ENCODE measurements at places on chromosomes 2 and 18.

DNA sequence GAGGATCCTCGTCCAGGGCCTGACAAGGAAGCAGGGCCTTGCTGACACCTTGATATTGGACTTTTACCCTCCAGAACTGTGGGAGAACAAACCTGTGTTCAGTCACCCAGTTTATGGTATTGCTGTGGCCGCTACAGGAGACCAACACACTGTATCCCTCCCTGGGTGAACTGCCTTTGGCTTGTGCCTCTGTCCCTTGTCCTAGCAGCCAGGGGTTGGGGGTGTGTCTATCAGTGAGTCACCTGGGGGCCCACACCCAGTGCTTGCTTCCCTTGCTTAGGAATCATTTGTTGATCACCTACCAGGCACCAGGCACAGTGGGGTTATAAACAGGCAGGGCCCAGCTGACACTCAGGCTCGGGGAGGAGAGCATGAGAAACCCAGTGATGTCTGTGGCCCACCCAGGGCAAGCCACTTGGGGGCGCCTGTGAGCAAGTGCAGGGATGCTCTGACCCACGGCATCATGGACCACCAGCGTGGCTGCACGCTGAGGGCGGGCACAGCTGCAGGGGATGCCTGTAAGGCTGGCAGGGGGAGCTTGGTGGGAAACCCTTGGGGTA lies 17.1 kb downstream of the TMEM185B start:
- DNase-seq, result no peak

DNA sequence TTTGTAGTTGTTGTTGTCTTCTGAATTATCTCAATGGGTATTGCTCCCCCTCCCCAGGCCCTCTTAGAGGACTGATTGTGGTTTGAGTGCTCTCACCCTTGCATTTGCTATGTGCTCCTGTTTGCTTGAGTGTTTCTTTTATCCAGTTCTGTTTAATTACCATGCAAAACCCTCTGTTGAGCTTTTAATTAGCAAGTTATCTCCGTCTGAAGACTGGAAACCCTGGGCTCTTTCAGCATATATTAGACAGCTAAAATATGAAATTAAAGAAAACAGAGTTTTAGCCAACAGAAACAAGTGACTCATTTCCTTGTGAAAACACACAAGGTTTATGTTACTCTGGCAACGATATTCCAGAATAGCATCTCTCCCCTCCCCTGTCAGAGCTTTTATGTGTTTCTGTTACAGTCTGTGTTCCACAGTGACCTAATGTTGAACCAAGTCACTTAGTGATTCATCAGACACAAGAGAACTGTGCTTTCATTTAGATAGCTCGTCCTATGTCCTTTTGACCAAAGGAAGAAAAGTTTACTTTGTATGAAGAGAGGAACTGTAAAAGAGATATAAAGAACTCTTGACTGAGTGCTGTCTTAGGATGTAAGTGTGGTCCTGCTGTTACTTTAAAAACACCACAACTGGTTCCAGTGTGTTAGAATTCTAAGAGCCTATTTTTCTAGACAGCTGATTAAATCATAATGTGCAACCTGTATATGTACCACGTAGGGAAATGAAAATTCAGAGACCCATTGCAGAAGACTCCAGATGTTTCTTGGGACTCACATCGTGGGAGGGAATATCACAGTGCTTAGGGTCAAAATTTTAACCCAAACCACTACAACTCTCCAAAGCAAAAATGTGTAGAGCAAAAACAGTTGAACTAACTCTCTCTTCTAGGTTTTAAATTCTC lies 172.8 kb upstream of the RBMS1 start:
- DNase-seq, result peak; percentile 99

GRCh38 chr18:39346916-39347315 lies 1781.3 kb upstream of the CELF4 start:
- no peak for DNase-seq

DNA sequence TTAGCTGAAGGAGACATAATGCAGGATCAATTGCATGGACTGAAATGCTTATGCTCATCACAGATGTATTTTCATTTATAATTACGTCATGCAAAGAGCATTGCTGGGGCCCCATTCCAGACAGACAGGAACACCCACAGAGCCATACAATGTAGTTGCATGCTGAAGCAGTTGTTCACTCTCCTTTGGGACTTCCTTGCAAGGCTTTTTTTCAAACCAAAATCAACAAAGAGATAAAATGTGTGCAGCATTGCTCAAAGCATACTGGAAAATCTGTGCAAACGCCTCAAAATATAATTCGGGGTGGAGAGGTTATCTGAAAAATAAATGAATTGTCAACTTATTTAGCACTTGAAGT lies 463.2 kb downstream of the CDH2 start:
- peak; percentile 98 for DNase-seq

DNA sequence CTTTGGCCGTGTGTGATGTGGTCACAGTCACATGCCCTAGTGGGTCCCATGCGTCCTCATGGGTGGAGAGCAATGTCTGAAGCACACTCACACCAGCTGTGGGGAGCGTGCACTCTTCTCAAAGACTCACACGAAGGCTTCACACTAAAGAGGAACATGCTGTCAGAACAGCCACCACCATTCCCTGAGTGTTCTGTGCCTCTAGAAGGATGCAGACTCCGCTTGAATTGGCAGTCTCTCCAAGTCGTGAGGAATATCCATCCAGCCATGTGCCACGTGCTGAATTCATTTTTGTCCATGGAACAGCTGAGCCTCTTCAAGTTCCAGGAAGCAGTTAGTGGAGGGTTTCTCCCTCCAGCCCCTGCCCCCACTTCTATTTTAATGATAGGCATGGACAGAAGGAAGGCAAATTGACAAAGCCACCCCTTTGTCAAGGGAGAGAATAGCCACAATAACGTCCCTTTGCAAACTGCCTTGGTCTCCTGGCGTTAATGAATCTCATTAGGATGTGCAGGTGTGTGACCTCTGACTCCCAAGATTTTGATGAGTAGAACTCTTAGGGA lies 464.3 kb upstream of the ID2 start:
- peak; percentile 33 for DNase-seq

DNA sequence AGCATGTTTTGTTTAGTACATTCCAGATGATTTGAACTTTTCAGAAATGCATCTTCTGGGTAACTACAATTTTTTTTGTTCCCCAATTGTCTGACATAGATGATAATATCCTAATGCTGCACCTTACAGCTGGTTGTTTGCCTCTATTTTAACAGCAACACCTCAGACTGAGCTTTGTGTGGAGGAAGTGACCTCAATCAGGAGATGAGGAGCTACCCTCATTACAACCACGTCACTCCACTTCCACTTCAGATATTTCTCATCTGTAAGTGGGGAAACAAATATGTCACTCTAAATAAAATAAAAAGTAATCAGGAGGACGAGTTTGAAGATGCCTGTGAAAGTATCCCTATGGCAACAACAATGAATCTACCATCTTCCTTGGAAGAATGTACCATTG lies 12.1 kb upstream of the SRSF7 start:
- DNase-seq, result no peak

DNA sequence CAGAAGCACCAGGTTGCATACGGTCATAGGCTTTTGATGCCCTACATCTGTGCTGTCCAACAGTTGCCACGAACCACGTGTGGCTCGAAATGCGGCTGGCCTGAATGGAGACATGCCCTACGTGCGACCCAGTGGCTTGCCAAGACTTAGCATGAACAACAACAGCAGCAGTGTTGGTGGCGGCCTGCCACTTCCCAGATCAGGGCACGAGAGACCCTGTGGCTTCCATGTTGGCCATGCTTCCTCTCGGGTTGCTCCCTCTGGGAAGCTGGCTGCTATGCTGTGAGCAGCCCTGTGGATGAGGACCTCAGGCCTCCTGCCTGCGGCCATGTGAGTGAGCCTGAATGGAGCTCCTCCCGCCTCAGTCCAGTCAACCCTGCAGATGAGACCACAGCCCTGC lies 212.3 kb downstream of the HDAC4 start:
- DNase-seq, result no peak

DNA sequence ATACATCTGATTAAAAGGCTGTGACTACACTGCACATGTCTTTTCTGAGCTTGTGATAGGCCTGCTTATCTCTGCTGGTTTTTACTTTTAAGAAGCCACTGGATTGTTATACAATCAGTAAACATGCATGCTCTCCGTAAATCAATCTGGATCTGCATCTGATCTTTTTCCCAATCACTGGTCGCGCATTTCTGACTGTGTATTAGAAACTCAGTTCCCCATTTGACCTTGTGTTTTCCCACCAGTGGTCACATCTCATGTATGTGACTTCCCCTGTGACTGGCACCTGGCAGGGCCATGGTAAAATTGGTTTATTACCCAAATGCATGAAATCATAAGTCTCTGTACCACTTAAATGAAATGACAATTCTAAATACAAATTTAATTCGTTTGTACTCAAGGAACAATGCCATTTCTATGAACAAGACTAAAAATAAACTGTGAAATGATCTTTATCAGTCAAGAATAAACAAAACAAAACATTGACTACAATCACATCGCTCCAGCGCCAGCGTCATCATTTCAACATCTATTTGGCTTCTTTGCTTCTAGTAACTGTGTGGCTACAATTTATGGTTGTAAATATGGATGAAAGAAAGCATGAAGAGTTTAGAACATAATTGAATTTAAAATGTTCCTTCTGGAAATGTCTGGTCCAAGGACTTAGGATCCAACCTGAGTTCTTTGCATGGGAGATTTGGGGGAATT lies 396.6 kb upstream of the TRIB2 start:
- no peak for DNase-seq

DNA sequence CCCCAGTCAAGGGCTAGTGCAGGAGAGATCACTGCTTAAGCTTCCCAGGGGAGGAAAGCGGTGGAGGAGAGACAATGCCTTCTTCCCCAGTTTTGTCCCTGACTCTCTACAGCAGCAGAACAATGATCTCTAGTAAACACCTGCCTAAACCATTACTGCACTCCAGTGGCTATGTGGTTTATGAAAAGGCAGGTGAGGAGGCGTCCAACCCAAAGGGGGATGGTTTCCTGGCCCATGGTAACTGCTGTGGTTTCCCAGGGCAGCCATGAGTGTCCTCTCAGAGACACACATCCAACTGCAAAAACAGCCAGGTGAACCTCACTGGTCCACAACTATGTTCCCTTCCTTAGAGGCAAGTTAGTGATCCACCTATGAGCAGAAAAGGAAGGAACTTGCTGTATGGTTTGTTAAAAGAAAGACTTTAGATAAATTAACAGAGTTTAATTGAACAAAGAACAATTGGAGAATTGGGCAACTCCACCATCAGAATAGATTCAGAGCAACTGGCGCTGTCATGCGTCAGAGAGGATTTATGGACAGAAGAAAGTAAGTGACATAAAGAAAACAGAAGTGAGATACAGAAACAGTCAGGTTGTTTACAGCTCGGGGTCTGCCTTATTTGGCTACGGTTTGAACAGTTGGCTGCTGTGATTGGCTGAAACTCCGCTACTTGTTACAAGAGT lies 4.8 kb upstream of the TTC39C start:
- no peak for DNase-seq

DNA sequence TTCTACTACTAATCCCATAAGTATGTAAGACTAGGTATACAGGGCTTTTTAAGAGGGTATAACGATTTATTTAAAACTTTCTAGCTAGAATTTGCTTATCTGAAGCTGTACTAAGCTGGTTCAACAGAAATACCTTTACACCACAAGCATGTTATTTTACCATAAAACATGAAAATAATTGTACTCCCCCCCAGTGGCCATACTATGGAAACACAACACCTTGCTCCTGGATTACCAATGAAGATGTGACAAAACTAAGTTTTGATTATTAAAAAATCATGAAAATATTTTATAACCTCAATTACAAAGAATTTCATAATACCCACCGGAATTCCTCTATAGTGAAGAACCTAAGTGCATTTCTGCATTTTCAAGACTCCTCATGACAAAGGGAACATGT lies 27.3 kb downstream of the LPIN2 start:
- DNase-seq, result peak; percentile 55

GRCh38 chr2:111171337-111171930 lies 50.7 kb downstream of the BCL2L11 start:
- DNase-seq, result no peak

GRCh38 chr2:70529610-70530009 lies 24.0 kb downstream of the TGFA start:
- DNase-seq, result no peak

GRCh38 chr2:117232305-117232704 lies 582.2 kb upstream of the DDX18 start:
- DNase-seq, result no peak

DNA sequence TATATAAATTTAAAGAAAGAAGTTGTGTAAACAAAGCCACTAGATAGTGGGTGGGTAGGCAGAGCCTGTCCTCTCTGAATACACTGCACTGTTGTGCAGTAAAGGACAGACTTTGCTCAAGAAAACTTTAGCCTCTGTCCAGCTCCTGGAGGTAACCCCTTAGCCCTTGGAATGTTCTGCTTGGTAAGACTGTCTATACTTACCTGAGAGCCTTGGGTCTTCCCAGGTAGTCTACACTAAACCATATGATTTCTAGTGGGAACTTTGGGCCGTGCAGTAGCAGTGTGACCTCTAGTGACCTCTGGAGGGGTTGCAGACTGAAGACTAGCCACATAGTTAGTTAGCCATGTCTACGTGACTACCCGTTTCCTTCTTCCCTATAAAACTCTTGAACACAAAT lies 678.3 kb upstream of the NRXN1 start:
- no peak for DNase-seq

GRCh38 chr2:206723288-206723687 lies 5.1 kb upstream of the DYTN start:
- no peak for DNase-seq

DNA sequence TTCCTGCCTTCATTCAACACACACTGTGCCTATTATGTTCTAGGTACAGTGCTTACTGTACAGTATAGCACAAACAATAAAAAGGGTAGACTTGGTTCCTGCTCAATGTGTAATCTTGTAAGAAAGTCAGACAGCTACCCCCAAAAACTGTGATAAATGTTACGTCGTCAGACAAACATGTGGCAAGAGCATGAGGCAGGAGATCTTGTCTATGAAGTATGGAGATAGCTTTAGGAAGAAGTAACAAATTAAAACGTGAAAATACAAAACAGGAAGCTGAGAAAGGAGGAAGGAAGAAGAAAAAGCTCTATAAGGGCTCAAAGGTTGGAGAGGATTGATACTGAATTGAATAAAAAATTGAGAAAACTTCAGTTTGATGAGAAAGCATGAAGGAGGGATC lies 276.2 kb upstream of the HNRNPA3 start:
- DNase-seq, result no peak

- DNase-seq, result no peak
Measured at GRCh38 chr2:160506371-160507045, 12.9 kb upstream of the RBMS1 start.

GRCh38 chr18:67143028-67143427 lies 373.5 kb downstream of the DSEL start:
- DNase-seq, result no peak
